ENCODE measurements at places on chromosomes 1 and 21. TPM values are rescaled to one million over a fixed set of nuclear protein-coding genes. Genes with fewer than 3 reads are reported as not detected.

DNA sequence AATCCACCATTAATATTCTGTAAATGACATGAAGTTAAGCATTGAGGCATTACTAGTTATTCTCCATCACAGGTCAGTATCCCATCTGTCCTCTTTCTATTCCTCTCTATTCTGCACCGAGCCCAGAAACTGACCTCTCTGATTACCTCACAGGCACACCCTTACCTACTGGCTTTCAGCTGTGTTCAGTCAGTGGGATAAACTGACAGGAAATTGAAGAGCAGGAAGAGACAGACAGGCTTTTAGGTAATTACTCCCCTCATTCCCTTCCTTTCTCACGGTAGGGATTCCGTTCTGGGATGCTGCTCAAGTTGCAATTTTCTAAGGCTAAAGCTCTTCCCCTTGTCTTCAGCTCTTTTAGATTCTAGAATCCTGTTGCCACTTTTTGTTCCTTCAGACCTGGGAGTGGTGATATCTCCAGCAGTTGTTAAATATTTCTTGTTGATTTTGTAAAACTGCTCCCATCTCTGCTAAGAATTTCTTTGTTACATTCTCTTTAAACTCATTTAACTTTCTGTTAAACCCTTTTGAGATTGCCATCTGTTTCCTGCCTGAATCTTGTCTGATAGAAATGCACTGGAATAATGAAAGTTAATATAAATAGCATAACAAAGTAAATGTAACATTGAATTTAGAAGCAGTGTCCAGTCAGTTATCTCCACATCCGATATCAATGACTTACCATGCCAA, 1063.4 kb downstream of the PLA2G4A start:
- H3K36me3 ChIP-seq = no peaks in the 10 kb centered on the region
- no peak for DNase-seq
- no peaks in the 10 kb centered on the region for H3K4me1 ChIP-seq
- H3K4me3 ChIP-seq = no peak overlapping the region
- no peak overlapping the region for H3K27ac ChIP-seq

The GBP3 gene
- polyA plus RNA-seq = 33.1 TPM

The MPC2 gene
- polyA plus RNA-seq = 188 TPM

- H3K36me3 ChIP-seq = no peaks in the 10 kb centered on the region
- no peak overlapping the region for H3K4me3 ChIP-seq
- peaks cover 57% of the 10 kb centered on the region for H3K27me3 ChIP-seq
- no peak overlapping the region for H3K27ac ChIP-seq
These were observed 62.0 kb downstream of the SYT6 start for GRCh38 chr1:114091711-114092110.

DNA sequence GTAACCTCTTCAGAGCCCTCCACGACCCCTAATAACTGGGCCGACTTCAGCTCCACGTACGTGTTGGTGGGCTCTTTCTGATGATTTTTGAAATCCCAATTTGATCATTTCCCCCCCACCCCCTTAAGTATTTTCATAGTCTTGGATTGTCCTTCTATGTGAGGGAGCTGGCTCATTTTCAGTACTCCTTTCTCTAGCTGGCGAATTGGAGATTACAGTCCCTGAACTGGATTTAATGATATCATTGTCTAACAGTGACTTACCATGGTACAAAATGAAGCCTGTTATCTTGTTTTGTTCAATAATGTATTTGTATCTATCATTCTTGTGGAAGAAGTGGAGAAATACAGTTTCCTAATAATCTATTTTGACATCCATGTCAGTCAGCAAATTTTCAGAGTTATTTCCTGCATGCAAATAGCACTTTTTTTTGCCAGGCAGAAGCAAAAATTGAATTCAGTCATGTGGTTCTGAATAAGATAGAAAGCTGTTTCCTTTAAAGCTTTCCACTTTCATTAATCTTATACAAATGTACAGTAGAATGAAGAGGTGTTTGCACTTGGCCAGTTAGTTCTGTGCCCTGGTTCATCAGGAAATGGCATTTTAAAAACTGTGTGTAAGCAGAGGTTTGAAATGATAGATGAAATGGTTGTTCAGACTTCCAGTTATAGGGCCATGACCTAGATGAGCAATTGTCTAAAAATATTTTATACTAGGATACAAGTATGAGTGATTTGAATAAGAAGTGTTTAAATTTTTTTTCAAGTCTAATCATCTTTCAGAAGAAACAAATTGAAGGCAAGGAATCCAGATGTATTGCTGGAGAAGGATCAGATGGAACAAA, 104.2 kb downstream of the ATP5PO start:
- no peaks in the 10 kb centered on the region for H3K36me3 ChIP-seq
- peak; percentile 17 for DNase-seq
- H3K27me3 ChIP-seq = no peaks in the 10 kb centered on the region

DNA sequence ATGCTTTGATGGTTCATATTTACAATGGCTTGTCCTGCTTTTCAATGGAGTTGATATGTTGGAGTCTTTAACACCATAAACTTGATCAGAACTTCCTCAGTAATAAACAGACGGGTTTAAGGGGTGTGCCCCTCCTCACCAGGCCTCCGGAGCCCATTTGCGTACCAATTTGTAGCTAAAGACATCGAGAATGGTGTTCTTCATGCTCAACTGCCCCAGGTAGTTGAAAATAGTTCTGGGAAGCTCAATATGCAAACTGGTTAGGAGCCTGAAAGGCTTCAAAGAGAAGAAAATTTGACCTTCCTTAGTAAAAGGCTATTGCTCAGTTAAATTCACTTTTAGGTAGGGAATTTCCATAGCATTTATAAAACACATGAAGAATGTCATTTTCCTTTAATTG, 68.1 kb upstream of the RRP15 start:
- H3K36me3 ChIP-seq = no peaks in the 10 kb centered on the region
- peaks cover 2% of the 10 kb centered on the region for H3K4me1 ChIP-seq
- H3K27me3 ChIP-seq = peaks cover 8% of the 10 kb centered on the region

DNA sequence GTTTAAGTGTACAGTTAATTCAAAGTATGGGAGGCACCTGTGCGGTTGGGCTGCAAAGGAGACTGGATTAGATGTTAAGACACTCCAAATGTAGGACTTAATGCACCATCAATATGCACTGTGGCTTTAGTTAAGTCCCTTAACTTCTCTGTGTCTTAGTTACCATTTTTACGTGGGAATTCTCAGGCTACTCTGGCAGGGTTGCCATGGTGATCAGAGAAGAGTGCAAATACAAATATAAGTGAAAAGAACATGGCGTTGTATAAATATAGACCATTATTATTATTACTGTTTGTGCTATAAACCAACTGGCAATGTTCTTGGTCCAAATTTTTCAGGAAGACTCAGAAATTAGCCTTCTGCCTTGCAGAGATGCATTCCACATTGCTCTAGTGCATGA, 595.6 kb downstream of the NPHP4 start:
- DNase-seq = no peak
- H3K4me1 ChIP-seq = no peaks in the 10 kb centered on the region
- H3K4me3 ChIP-seq = no peak overlapping the region
- H3K36me3 ChIP-seq = no peaks in the 10 kb centered on the region
- no peak overlapping the region for H3K27ac ChIP-seq
- H3K27me3 ChIP-seq = no peaks in the 10 kb centered on the region

GRCh38 chr1:22806584-22806983, 95.9 kb downstream of the EPHB2 start:
- H3K4me3 ChIP-seq = no peak overlapping the region
- DNase-seq = no peak
- no peaks in the 10 kb centered on the region for H3K36me3 ChIP-seq
- H3K4me1 ChIP-seq = peaks cover 32% of the 10 kb centered on the region
- no peaks in the 10 kb centered on the region for H3K27me3 ChIP-seq

The PAQR6 gene
- polyA plus RNA-seq = 0.81 TPM

The IFI6 gene
- polyA plus RNA-seq = 50.2 TPM

DNA sequence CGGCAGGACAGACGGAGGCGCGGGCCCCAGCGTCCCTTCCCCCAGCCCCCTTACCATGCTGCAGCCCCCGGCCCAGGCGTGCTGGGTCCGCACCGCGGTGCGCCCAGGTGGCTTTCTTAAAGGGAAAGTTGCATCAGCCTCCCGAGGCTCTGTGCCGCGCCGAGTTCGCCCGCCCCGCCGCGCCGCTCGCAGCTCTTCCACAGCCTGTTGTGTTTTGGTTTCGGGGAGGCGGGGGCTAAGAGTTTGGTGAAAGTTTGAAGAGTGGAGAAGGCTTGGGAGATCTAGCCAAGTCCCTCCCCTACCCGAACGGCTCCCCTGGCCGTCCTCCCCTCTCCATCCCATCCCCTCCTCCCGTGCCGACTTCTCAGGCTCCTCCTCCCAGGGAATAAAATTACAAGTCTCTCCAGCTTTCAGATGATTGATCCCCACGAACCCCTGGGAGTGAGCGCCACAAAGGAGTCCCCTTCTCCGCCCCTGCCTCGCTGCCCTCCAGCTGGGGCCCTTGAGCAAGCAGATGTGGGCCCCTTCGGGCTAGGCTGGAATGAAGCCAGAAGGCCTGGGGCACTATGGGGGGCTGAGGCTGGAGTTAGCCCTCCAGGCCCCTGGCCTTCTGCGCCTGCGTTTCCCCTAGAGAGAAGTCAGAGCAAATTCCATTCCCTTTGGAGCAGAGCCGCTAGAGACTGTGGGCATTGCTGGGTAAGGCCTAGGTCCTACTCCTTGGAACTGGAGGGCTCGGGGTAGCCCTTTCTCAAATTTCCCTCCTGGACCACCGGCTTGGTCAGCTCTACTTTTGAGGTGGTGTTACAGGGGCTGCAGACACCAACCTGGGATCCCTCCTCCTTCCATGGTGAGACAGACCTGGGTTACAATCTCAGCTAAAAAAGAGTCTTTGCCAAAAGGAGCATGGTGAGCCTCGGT, at the start of gene SLC6A9:
TSS of gene SLC6A9 (minus strand) at position 211 of the 918 bp plus-strand sequence. CDS start 7,185 bp downstream, outside the sequence.
- H3K4me3 ChIP-seq = peak within 1 kb of the TSS; percentile 81
- H3K4me1 ChIP-seq = peaks cover 15% of the 10 kb centered on the region
- H3K27me3 ChIP-seq = no peaks in the 10 kb centered on the region
